ENCODE measurements at places on chromosomes 11 and 22. TPM values are rescaled to one million over a fixed set of nuclear protein-coding genes. Genes with fewer than 3 reads are reported as not detected.

Gene CLP1
- total RNA-seq: 26.8 TPM

Gene FOSL1
- total RNA-seq: 29.0 TPM

Gene TESMIN
- total RNA-seq: 13.5 TPM

Gene HSPB2
- total RNA-seq: not detected

Gene ZBED5
- 40.2 TPM for total RNA-seq

- no peak for DNase-seq
- H3K27me3 ChIP-seq: peaks cover 7% of the 10 kb centered on the region
- no peaks in the 10 kb centered on the region for H3K36me3 ChIP-seq
- H3K4me1 ChIP-seq: no peaks in the 10 kb centered on the region
- H3K4me3 ChIP-seq: no peak overlapping the region
Measured at GRCh38 chr11:109062445-109062844, 359.5 kb upstream of the C11orf87 start.

Data from A673 (cell line).